ENCODE measurements at places on chromosomes 12 and 14.

- DNase-seq, result no peak
Measured at GRCh38 chr12:113448873-113449272, 22.8 kb downstream of the LHX5 start.

GRCh38 chr14:79511146-79511545, 700.2 kb downstream of the DIO2 start:
- no peak for DNase-seq

- DNase-seq, result no peak
Measured at GRCh38 chr12:113348849-113349536, 9.4 kb upstream of the PLBD2 start.

DNA sequence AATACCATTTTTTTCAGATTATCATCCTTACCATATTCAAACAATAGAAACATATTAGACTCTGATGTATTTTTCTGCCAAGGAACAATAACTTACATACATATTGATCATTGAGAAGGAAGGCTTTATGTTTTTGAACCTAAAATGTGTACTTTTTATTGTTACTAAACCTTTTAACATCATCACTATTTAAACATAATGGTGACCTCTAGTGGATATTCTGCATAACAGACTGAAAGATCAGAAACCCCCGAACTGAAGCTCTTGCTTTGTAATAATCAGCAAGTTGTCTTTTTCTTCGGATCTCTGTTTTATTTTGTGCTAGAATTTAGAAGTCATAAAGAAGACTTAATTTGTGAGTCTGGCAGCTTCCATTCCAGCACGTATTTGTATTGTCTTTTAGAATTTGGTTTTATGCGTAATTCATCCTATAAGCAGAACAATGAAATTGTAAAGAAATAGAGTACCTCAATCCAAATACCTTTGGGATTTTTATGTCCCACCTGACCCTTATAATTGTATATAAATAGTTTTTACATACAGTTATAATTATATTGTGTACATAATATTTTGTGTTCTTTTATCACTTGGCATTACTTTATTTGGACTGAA, 125.9 kb upstream of the ATF1 start:
- no peak for DNase-seq

DNA sequence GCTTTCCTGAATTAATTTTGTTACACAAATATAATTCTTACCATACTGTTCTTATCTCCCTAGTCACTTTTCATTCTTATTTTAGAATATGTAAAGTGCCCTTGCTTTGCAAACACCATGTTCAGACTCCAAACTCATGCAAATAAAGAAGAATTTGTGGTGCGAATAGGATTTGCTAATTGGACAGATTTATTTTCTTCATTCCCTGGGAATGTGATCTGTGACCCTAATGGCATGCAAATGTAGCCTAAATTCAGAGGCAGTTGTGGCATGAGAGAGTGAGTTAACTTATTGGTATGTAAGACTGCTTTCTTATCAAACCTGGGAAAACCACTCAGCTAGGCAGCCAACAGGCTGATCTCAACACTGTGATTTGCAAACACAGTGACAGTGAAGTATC, 10.0 kb downstream of the CAPZA3 start:
- DNase-seq, result no peak

DNA sequence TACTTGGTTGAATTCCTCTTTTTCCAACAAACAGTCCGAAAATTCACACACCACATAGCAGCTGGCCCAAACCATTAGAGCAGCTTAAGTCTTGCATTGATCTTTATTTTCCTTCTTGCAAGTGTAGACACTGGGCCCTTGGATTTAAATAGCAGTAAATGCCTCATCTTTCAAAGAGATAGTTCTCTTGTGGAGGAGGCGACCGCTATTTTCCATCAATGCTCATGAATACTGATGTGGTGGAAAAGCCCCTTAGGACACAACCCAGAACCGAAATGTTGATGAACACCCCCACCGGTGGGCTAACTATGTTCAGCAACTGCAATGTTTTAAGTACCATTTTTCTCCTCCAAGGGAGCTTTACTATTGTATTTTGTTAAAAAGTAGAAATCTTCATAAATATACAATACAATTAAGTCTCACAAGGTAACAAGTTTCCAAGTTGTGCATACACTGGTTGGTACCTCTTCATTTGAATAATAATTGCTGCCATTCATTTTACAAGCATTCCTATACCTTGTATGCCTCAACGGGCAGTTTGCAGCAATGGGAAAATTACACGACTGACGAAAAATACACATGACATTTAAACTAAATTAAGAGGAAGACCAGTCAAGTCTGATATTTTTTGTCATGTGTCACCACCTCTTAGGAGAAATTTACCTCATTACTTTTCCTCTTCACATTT, 18.0 kb downstream of the NIN start:
- DNase-seq, result peak; percentile 25

DNA sequence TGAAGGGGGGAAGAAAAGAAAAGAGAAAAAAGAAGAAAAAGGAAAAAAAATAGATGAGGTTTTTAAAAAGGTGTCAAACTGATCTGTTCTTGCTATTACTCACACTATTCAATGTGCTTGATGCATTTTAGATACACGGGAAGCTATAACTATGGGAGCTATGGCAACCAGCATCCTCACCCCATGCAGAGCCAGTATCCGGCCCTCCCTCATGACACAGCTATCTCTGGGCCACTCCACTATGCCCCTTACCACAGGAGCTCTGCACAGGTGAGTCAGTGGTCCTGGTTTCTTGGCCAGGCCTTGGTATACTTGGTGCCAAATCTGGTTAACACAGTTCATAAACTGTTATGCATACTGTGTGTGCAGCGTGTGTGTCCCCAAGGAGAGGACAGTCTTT, 24.0 kb upstream of the RIC8B start:
- no peak for DNase-seq

- no peak for DNase-seq
Measured at GRCh38 chr12:58285551-58285950, 344.2 kb downstream of the ATP23 start.

- peak; percentile 82 for DNase-seq
Measured at GRCh38 chr14:93970965-93971634, 5.3 kb downstream of the ASB2 start.

GRCh38 chr14:71060825-71061455, 153.7 kb downstream of the PCNX1 start:
- no peak for DNase-seq

- no peak for DNase-seq
Measured at GRCh38 chr12:109517619-109518018, 40.2 kb downstream of the UBE3B start.

DNA sequence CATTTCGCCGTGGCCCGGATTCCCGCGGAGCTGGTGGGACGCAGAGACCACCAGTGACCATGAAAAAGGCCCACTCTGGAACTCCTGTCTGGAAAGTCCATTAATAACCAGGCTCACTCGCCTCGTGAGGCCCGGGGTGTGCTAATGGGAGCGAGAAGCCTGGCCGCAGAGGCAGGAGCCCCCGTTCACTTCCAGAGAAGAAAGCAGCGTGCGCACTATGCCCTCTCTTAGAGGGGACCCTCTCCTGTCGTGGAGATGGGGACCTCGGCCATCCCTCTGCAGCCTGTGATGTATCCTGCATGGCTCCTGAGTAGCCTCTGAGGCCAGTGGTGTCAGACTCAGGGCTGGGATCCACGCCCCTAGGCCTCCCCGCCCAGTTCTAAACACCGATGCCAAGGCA, 134.1 kb upstream of the VRK1 start:
- no peak for DNase-seq

DNA sequence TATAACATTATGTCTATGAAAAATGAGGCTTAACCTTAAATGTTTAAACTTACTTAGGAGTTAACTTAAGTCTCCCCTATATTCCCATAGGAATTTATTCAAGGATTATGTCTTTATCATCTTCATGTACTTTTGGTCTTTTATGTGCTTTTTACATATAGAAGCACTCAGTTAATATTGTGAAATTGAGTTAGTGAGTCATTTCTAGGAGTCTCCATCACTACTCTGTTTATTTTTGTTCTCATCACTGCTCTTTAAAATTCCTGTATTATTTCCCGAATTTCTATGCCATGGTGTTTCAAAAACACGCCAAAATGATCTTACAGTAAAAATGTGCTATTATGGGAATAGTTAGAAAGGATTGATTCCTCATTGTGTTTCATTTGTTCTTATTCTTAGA, 31.6 kb downstream of the TBC1D15 start:
- no peak for DNase-seq

GRCh38 chr14:75025876-75026275, 23.2 kb downstream of the EIF2B2 start:
- no peak for DNase-seq

GRCh38 chr14:74161526-74162158, 76.9 kb downstream of the LIN52 start:
- no peak for DNase-seq

DNA sequence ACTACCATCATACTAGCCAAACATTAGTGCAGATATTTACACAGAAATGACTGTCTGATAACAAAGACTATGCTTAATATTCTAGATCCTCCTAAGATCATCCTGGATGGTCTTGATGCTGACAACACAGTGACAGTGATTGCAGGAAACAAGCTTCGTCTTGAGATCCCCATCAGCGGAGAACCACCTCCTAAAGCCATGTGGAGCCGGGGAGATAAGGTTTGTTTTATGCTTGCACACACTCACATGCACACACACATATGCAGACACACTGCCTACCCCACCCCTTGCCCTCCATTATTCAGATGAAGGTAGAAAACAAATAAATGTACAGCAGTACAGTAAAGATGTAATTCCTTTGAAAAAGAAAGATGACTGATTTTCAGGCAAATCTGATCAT, 44.4 kb upstream of the CHPT1 start:
- no peak for DNase-seq

GRCh38 chr12:8951744-8952143, 2.3 kb upstream of the M6PR start:
- DNase-seq, result peak; percentile 26

DNA sequence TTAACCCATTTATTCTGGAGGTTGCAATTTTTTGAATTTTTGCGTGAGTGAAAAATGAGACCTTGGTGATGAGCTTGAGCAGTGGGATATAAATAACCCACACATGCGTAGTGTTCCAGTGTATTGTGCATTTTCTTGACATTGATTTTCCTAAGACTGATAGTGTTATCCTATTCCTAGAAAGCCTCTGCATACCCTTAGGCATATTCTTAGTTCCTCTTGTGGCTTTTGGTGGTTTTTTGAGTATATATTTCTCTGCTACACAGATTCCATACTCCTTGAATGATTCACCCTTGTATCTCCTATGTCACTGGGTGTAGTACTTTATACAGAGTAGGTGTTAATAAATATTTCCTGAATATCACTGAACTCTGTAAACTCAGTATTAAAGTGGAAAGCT, 363.4 kb upstream of the PDE3A start:
- DNase-seq, result no peak

Measured in activated CD4-positive, alpha-beta T cell treated with anti-CD3 and anti-CD28 coated beads for 48 hours (primary cell).